CD4-positive, alpha-beta T cell treated with Interleukin-15 for 1 hour (primary cell): ENCODE measurements at places on chromosomes 7 and 10.

DNA sequence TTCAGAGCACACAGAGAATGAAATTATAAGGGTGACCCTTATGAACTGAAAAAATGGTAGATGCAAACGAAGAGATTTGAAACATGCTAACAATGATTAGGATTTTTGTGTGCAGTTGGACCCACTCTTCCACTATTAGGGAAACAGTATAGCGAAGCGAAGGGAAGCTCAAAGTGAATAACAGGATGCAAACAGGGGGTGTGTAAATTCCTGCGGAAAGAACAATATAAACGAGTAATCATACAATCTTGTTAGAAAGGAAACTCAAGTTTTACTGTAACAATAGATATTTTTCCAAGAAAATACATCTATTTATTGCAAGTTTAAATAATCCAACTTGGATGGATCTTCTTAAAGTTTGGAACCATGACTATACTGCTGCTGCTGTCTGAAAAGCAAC, 14.7 kb downstream of the AHR start:
- DNase-seq, result no peak

DNA sequence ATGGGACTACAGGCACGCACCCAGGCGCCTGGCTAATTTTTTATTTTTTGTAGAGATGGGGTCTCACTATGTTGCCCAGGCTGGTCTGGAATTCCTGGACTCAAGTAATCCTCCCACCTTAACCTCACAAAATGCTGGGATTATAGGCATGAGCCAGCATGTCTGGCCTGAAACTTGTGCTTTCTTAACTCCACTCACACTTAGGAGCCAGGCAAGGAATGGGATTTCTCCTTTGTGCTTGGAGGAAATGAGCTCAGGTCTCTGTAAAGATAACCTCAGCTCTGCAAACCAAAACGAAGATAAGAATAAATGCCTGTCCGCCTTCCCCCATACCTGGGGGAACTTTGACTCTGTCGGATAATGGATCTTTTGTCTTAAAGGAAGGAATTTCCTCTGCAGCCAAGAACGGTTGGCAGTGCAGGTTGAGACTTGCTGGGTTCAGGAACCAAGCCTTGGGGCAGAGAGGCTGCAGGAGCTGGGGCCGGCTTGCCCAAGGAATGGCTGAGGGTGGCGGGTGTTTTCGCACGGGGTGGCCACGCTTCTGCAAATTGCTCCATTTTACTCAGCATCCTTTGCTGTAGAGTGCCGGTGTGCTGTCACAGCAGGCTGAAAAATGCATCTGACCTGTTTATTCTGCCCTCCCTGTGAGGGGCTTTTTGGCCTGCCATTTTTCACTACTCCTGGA, 174.2 kb downstream of the KIAA1217 start:
- DNase-seq, result no peak

DNA sequence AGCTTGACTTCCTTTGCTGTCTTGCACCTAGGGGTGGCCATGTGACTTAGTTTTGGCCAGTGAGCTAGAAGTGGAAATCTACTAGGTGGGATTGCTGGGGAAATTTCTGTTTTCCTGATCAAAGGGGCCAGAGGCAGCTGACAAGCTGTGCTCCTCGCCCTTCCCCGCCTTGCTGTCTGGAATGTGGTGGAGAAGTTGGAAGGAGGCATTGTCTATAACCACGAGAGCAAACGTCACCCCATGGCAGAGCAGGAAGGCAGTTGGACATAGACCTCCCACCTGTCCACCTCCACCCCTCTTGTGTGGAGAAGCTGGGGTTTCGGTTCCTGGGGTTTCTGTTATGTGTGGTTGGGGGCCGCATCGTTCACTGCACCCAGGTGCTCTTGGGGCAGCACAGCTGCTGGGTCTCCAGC, 7.3 kb downstream of the SFRP5 start:
- no peak for DNase-seq

DNA sequence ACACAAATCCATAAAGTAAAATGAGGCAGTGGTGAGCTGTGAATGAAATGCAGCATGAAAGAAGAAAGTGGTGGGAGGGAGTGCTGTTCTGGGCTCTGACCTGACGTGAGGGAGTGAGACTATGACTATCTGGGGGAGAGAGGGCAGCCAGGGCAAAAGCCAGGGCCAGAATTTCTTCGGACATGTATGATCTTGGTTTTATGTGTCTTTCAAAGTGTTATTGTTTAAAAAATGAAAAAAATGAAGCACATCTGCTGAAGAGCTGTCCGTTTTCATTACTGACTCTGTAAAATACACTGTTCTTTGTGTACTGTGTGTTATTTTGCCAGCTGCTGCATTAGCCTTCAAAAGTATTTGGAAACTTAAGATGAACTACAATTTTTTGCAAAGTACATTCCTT, 70.2 kb upstream of the KLF14 start:
- DNase-seq, result no peak

DNA sequence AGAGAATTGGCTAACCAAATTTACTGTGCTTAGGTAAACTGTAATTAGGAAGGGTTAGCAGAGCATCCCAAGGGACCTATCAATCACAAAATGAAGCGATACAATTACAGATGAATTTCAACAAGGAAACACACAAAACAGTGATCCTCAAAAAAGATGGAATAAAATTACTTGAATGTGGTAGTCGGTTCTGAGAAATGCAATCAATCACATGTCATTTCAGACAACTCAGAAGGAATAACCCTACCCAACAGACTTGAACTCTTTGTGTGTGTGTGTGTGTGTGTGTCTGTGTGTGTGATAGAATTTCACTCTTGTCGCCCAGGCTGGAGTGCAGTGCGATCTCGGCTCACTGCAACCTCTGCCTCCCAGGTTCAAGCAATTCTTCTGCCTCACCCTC, 43.5 kb downstream of the ST8SIA6 start:
- DNase-seq, result no peak

GRCh38 chr7:5117095-5117970, 71.7 kb downstream of the RBAK start:
- no peak for DNase-seq

DNA sequence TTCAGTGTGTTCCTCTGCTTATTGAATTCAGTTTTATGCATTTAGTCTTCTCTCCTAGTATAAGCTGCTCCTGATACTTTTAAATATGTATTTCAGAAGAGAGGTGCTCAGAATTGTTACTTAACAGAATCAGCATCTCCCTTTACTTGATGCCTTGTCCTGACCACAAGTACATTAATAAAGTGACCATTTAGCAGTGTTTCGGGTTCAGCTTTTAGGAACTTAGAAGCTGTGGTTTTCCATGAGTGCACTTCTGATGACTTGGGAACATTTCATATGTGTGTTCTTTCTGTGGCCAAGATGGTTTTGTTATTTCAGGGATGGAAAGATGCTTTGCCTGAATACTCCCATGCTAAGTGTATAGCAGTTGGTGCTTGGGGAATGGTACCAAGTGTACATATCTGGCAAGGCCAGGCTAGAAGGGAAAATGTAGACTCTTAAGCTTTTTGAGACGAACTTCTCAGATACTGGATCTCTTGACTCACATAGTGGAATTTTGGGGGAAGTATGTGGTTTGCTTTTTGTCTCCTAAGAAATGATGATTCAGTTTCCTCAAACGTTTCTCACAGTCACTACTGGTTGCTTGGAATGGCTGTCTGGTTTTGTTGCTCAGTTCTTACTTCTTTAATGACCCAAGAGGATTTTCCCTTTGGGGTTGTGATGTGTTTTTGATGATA, 17.2 kb downstream of the SGPL1 start:
- DNase-seq, result no peak

DNA sequence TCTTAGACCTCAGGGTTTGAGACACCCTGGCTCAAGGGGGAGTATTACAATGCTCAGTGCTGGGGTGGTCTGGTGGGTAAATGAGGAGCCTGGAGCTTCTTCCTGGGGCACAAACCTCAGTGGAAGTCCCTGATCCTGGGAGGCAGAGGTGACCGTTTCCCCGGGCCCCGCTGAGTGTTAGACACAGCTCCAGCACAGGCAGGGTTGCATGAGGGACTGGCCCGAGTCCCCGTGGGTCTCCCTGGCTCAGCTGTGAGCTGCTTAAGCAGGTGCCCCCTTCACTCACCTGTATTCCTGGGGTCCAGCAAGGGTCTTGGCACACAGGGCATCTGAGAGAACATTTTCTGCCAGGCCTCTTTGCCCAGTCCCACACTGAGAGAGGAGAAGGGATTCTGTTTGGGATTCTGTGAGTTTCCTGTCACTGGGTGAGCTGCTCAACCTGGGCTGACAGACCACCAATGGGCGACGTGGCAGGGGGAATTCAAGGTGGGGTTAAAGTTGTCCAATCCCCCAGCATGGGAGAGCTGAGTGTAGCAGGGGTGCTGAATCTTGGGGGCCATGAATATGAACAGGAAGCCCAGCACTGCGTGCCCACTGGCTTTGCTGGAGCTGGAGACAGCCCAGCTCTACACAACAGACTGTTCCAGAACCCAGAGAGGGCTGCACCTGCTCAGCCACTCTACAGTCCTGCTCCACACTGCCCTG, 29.9 kb downstream of the DDIT4 start:
- no peak for DNase-seq
